ENCODE measurements at places on chromosomes 5 and 9. TPM values are rescaled to one million over a fixed set of nuclear protein-coding genes. Genes with fewer than 3 reads are reported as not detected.

Gene CARTPT
- not detected for total RNA-seq

Gene FGFR4
- 0.87 TPM for total RNA-seq

Gene KCNMB1
- not detected for total RNA-seq

Gene ACTBL2
- under 0.01 TPM for total RNA-seq

Gene PCDHGA12
- 2.8 TPM for total RNA-seq

Gene ABLIM3
- total RNA-seq: 20.0 TPM

DNA sequence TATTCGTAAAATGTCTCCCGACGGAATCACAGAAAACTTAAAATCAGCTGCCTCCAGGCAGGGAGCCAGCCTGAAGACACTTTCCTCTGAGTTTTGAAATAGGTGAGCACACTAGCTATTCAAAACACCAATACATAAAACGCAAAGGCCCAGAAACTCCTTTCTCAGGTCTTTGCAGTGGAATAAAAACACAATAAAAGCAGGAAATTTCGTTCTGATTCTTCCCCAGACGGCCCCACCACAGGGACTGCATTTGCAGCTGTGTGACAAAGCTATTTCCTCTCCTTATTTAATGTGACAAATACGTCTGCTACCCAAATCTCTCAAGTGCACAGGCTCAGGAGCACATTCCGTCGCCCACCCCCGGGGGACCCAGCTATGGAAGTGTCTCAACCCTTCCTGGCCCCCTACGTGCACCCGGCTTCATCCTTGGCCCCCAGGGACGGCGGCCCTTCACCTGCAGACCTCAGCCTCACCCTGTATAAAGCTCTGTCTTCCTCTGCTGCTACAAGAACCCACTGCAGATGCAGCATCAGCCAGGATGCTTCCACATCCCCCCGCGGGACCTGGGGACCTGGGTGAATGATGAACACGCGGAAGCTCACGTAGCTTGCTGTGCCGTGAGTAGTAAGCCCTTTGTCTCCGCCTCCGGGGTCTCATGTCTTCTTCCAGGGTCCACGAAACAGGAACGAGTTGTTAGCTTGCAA is 24.9 kb downstream of the AHRR start:
- DNase-seq: no peak

GRCh38 chr5:78912085-78912771 is 72.9 kb downstream of the ARSB start:
- no peak for DNase-seq

DNA sequence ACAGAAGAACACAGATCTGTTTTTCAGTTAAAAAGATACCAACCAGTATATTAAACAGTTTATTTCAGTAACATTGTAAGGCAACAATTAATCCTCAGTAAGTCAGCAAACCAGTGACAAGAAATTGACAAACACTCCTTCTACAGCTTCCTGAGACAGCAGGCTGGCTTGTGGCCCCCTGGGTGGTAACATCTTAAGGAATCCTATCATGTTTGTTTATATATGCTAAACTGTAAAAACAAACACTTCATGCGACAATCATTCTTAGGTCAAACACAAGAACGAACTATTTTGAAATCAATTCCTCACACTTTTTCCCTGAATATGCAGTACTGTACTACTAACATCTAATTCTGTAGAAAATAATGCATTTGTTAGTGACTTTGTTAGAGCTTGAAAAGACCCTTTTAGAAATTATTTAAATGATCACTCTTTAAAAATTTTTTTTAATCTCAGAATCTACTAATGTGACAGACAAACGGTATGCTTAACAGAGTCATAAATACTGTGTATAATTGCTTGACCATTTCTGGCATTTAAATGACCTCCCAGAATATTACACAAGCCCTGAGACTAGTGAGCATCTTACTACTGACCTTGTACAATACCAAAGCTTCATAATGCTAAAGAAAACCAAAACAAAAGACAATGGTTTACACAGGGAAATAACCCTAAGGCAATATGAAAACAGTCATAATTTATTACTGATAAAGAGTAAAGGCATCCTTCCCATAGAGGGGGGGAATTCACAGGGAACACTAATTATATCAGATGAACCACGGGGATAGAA is 48.2 kb downstream of the ERMP1 start:
- DNase-seq: no peak

- no peak for DNase-seq
Measured at GRCh38 chr9:85723215-85723614, 18.5 kb downstream of the AGTPBP1 start.

- no peak for DNase-seq
Measured at GRCh38 chr5:79284846-79285245, 48.9 kb downstream of the JMY start.

GRCh38 chr5:9852671-9853070 is 222.5 kb upstream of the TAS2R1 start:
- DNase-seq: no peak

DNA sequence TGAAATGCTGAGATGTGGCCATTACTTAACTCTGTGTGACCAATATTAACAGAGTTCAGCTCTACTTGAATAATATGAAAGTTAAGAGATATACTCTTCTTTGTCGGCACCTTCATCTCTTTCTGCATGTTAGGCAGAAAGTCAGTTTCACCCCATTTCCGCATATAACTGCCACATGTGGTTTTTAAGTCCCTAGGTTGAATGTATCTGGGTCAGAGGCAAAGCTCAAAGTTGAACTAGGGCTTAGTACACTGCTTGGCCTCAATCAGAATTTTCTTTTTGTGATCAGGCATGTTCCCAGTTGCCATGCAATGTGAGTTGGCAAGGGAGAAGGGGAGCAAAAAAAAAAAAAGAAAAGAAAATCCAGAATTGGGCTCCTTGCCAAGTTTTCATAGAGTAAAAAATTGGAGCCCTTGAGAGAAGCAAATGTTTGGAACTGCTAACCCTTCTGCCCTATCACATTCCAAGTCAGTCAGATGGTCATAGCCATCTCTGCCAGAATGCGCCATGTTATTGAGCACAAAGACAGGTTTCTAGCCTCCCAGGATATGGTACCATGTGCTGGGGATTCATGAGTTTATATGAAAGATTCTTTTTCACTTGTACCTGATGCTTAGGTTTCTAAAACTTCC is 251.2 kb upstream of the RORB start:
- DNase-seq: no peak

DNA sequence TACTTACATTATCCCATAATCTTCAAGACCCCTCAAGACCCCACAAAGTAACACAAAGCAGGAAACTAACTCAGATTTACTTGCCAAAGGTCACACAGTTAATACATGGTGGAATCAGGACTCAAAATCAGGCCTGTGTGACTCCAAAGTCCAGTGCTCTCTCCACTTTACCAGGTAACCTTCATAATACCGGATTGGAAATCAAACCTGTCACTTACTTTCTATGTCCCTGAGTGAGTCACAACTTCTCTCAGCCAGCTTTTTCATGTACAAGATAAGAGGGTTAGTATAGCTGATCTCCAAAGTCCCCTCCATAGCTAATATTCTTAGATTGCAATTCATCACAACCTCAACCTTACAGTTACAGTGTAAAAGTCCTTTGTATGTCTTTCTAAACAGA is 17.1 kb downstream of the STRBP start:
- DNase-seq: no peak

GRCh38 chr5:160956051-160956450 is 104.0 kb upstream of the ATP10B start:
- DNase-seq: no peak

DNA sequence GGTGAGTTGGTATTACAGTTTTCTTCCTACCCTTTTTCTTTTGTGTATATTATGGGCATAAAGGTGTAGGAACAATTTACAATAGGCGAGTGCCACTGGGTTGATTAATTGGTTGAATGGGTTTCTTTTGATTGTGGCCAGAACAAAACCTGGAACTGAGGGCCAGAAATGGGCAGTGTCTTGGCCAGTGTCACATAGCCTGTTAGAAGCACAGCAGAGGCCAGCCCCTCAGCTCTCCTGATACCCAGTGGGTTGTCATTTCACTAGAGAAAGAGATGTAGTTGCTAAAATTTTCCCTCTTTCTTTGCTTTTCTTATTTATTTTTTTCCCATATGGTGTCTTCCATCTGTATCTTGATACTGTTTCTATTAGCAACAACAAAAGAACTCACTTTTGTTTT is 38.8 kb upstream of the SEMA6A start:
- peak; percentile 12 for DNase-seq

GRCh38 chr9:18346745-18347144 is 127.2 kb upstream of the ADAMTSL1 start:
- DNase-seq: no peak

- DNase-seq: no peak
Measured at GRCh38 chr5:156655732-156656131, 194.4 kb upstream of the PPP1R2B start.

- no peak for DNase-seq
Measured at GRCh38 chr9:26786564-26786963, 106.0 kb downstream of the CAAP1 start.

- no peak for DNase-seq
Measured at GRCh38 chr9:101201630-101202029, 173.1 kb downstream of the PLPPR1 start.

GRCh38 chr5:56140073-56140472 is 93.1 kb downstream of the ANKRD55 start:
- peak; percentile 80 for DNase-seq

GRCh38 chr9:15966471-15966870 is 413.6 kb downstream of the CCDC171 start:
- no peak for DNase-seq

DNA sequence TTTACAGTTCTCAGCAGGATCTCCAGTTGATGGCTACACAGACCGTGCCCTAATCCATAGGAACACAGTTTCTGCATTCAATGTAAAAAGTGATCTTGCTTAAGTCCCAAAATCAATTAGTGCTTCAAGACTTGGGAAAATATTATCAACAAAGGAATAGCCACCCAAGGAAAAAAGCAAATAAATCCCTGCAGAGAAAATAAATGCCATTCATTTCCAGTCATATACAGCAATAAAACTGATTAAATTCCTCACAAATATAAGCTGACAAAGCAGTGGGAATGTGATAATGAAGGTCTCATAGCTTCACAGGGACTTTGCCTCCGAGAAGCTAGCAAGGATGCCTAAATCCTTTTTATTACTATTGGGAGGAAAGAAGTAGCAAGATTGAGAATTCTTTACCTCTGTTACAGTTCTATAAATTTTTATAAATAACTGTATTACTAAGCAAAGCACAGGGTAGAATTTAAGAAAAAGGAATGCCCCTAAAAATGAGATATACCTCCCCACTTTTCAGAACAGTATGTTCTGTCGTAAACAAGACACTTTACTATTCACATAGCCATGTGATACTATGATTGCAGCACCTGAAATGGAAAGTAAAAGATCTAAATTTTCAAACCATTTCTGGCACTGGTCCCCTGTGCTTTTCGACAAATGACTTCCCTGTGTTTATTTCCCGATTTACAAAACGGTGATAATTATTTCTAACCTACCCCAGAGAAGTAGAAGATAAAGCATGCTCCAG is 59.8 kb downstream of the ARSB start:
- no peak for DNase-seq

GRCh38 chr5:112005623-112005930 is 248.6 kb upstream of the NREP start:
- DNase-seq: no peak

DNA sequence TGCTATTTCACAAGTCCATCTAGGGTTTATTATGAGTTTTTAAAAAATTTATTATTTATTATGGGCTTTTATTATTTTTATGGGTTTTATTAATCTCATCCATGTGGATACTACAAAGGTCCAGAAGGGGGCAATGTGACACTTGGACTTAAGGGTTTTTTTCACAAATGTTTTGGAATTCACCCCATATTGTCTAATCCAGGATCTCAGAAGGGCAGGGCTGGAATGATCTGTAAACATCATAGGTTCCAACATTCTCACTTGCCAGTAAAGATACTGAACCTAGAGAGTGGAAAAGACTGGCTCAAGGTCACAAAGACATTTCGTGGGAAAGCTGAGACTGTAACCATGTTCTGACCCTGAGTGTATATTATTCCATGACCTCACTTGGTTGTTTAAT is 35.6 kb downstream of the NIM1K start:
- DNase-seq: peak; percentile 72

DNA sequence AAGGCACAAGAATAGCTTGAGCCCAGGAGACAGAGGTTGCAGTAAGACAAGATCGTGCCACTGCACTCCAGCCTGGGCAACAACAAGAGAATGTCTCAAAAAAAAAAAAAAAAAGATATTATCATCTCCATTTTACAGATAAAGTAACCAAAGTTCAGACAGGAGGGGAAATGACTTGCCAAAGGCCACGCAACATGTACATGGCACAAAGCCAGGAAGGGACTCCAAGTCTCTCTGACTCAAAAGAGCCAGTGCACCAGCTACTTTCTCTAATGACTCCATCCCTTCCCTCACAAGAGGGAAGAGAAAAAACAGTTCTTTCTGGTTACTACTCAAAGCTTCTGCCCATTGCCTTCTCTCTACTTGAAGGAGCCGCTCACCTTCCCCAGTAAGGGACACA is 34.1 kb downstream of the SIL1 start:
- peak; percentile 85 for DNase-seq

- DNase-seq: peak; percentile 39
Measured at GRCh38 chr5:122076050-122076461, 2.0 kb downstream of the LOX start.

GRCh38 chr5:170319301-170319700 is 21.7 kb upstream of the LCP2 start:
- no peak for DNase-seq

DNA sequence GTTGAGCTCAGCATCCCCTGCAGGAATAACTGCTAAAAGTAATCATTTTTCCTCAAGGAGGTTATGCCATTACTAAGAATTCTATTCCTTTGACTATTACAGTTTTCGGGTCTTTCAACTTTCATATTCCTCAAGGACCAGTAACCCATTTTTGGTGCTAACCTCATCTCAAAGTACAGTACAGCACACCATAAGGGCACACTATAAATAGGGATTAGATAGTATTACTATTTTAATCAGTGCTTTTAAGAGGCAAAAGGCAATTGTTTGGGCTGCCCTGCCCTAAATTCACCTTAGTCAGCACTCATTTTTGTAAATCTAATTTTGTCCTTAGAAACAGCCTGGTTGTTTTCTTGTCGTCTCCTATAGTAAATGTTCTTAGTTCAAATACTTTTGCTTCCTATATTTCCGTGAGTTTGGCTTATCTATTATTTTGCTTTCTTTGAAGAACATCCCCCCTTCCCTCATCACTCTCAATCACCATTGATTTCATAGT is 13.6 kb upstream of the GARNL3 start:
- DNase-seq: no peak

GRCh38 chr5:151139015-151139414 is 18.6 kb downstream of the ANXA6 start:
- no peak for DNase-seq

DNA sequence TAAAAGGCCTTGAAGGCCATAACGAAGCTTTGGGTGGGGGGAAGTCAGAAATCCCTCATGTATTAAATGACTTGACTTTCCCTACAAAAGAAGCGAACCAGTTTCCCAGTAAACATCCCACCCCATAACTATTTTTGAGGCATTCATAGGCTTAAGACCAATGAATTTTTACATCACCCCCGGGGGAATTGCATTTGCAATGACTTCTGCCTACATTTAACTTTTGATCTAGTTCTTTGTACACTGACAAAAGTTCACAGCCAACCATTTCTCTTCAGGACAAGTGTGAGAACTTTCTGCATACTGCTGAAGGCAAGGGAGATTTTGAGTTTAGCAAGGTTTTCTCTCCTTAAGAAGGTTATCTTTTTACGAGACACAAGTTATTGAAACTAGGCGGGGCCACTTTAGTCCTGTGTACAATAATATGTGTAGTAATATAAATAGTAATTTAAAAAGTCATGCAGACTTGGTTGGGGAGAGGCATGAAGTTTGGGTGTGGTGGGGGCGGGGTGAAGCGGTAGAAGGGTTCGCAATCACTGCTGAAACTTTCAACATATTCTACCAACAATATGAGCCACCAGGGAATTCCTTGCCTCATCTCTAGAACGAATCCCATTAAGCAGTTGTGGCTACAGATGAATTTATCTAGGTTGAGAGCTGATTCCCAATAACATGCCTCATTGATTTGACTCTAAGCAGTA is 2.5 kb downstream of the TJP2 start:
- no peak for DNase-seq
